ENCODE measurements at places on chromosomes 3 and 15.

DNA sequence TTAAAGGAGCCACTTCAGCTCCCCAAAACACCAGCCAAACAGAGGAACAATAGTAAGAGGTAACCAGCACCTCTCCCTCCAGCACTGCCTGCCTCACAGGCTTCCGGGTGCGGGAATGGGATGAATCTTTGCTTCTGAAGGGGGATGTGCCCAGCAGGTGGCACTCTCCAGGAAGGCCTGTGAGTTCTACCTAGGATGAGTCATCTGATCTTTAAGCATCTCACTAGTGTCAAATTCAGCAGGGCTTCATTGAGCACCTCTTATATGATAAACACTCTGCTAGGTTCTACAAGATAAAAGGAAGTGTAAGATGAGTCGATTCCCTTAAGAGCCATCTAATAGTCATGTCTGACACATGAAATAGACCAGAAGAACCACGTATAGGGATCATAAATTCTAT, 237.4 kb upstream of the UMPS start:
- DNase-seq = no peak

DNA sequence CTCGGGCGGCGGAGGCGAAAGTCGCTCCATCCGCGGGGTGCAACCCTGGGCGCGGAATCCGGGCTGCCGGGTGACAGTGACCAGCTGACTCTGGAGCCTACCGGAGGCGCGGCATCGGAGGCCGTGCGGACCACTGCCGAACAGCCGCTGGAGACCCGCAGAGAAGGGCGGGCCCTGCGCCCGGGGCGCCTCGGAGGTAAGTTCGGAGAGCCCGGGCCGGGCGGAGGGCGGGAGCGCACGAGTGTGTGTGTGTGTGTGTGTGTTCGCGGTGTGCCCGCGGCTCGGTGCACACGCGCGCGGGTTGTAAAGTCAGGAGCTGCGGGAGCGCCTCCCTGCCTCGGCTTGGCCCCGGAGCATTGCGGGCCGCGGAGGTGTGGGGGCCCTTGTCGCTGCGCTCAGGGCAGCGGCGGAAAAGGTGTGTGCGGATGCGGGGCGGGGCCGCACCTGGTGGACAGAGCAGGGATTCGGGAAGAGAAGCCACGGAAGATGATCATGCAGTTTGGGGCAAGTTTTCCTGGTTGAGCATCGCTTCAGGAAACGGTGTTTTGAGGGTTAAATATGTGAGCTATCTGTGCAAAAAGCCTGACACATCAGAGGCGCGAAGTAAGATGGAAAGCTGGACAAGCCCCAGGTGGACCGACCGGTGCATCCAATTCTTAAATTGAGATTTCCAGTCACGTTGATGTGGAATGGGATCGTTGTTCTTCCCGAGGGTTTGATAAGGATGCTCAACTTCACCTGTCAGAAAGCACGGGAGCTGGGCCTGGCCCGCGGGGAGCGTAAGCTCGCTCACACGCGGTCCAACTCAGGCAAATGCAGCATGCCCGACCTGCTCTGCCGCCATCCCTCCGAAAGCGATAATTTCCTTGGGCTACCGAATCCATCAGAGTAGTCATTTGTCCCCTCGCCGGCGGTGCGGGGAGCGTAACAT, 474 bp downstream of the MINAR1 start:
- DNase-seq = no peak

- peak; percentile 61 for DNase-seq
Measured at GRCh38 chr3:47164007-47164881, at the start of gene SETD2. TSS of gene SETD2 (minus strand) at chr3:47164113. CDS start at chr3:47163924, 189 bp downstream.

GRCh38 chr3:18438586-18438985, 13.4 kb upstream of the SATB1 start:
- no peak for DNase-seq

DNA sequence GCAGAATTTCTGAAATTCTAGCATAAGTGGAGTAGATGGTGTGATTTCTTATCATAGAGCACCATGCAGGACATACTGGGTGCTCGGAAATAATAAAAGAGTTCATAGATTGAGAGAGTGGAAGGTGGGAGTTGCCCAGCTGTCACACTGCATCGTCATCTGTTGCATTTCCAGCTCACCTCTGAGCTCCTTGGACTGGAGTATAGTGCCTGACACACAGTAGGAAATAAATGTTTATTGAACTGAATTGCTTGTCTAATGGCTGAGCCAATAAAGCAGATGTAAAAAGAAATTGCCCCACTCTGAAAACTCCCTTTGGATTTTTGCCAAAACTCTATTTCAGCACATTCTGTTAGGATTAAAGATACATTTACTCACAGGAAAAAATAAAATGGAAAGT, 108.9 kb upstream of the UBE2E1 start:
- DNase-seq = no peak

DNA sequence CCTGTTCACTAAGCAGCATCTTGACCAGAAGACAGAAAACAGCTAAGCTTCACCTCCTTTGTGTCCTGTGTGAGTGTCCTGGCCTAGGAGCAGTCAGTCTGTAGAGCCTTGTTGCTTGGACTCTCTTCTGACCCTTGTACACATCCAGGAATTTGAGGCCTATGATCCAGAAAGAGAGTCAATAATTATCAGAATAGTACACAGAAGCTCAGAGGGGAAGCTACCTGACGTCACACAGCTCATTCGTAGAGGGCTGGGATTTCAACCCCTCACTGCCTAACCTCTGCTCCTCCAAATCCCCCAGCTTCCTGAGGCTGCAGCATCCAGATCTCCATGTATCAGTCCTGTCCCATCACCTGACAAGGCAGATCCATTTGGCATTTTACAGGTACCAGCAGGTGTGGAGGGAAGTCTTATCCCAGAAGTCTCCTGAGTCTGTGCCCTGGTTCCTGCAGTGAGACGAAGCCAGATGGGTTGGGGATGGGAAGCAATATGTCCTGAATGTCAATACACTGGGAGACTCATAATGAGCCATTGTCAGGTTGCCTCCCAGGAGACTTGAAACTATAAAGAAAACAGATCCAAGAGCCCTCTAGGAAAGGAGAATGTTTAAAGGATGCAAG, 203.1 kb downstream of the MINAR1 start:
- no peak for DNase-seq

GRCh38 chr3:48130321-48130904, 57.8 kb downstream of the CDC25A start:
- DNase-seq = no peak

- no peak for DNase-seq
Measured at GRCh38 chr3:122268257-122269024, 56.6 kb upstream of the CSTA start.

GRCh38 chr3:78337801-78338211, 1297.9 kb downstream of the ROBO2 start:
- DNase-seq = no peak

DNA sequence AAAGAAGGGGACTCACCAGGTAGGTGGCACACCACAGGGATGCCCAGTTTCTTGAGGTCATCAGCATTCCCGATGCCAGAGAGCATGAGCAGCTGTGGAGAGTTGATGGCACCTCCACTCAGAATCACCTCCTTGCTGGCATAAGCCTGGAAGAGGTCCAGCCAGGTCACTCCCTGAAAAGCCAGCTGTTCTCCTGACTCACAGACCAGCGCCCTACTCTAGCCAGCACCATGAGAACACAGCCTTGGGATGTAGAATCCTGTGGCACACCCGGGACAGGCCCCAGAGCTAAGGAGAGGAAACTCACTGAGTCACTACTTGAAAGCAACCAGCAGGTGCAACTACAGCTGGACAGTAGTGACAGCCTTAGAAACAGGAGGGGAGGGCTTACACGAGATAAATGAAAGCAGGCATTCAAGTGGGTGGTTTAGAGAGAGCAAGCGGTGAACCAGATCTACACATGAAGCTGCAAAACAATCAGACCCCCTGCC, 24.5 kb downstream of the CHDH start:
- no peak for DNase-seq

DNA sequence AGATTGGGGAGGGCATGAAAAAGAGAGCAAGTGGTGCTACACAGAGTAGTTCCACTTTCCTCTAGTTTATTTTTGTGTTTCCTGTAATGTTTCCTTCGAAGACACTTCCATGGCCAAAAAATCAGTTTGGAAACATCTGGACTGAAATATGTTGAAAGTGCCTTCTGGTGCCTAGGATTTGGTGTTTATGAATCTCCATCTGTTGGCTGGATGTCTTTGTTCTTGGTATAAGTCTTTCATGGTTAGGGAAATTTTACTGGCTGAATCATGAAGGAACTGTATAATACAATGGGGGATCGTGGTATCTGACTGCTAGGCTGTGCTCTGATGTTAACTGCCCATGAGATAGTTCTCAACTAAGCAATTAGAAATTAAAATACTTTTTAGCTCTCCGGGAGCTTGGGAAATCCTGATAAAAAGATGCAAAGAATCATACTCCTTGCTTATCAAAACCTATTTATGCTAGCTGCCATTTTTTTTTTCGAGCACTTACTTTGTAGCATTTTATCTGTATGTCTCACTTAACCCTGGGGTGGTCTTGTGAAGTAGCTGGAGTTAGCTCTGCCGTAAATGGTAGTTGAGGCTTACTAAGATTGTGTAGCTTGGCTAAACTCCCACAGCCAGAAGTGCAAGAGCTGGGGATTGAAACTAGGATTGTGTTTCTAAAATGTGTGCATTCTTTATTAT, 21.9 kb downstream of the AKAP13 start:
- no peak for DNase-seq

- DNase-seq = no peak
Measured at GRCh38 chr3:16260046-16260445, 4.7 kb downstream of the DPH3 start.

DNA sequence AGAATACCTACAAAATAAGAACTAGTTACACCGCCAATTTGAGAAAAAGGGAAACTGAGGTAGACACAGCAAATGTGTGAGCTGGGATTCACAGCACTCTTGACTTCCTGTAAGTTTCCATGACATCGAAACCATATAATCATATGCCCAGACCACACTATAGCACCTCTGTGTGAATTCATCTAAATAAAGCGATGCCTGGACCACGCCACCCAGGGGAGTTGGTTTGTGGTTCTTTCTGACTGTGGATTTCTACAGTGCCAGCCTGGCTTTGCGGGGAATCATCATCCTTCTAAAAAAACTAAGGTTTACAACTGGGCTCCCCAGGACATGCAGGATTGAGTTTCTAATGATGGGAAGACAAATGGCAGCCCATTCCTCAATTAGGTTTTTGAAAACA, 23.5 kb upstream of the CA12 start:
- DNase-seq = no peak

- DNase-seq = no peak
Measured at GRCh38 chr3:40620151-40620550, 95.4 kb downstream of the ZNF621 start.

- DNase-seq = no peak
Measured at GRCh38 chr3:144754076-144754783, 782.6 kb downstream of the DIPK2A start.
